Stimulated activated CD4-positive, alpha-beta T cell treated with anti-CD3 and anti-CD28 coated beads, Interleukin-15, amount 100 ng/mL, for 48 hours (primary cell): ENCODE measurements at places on chromosomes 13 and 19.

DNA sequence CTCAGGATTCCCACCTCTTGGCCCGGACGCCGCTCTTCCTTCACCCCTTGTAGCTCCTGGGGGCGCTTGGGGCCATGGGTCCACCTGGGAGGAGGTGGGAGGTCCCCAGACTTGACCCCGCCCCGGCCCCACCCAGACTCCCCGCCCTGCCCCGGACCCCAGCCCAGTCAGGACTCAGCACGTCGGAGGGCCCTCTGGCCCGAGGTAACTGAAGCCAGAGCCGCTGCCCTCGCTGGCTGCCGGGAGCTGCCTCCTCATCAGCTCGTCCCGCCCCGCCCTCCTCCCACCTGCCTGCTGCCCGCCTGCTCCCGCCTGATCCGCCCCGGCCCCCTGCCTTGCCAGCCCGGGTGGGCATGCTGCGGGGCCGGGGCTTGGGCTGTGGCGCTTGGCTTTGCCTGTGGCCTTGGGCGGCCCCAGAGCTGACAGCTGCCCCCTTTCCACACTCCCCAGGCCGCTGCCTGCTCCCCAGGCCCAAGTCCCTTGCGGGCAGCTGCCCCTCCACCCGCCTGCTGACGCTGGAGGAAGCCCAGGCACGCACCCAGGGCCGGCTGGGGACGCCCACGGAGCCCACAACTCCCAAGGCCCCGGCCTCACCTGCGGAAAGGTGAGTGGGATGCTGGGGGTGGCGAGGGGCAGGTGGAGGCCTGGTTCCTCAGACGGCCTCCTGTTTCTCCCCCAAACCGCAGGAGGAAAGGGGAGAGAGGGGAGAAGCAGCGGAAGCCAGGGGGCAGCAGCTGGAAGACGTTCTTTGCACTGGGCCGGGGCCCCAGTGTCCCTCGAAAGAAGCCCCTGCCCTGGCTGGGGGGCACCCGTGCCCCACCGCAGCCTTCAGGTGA lies 9.4 kb downstream of the ARHGAP33 start:
- no peak for DNase-seq

GRCh38 chr19:993831-994393 lies 6.3 kb upstream of the GRIN3B start:
- no peak for DNase-seq

DNA sequence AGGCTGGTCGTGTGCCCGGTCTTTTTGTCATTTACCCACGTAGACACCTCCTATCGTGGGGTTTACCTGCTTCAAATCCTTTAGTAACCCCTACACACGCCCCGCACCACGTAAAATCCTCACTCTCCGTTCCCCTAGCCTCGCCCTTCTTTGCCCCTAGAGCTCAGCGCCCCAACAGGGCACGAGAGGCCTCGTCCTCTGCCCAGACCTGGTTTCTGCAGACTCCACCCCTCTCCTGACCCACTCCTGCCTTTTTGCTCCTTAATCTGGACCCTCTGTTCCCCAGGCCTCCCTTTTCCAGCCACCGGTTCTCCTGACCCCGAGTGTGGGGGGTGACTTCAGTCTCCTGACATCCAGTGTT lies 412 bp downstream of the ZNF528 start:
- no peak for DNase-seq

- DNase-seq: no peak
Observed at GRCh38 chr13:97076898-97077297, 82.6 kb upstream of the OXGR1 start.

DNA sequence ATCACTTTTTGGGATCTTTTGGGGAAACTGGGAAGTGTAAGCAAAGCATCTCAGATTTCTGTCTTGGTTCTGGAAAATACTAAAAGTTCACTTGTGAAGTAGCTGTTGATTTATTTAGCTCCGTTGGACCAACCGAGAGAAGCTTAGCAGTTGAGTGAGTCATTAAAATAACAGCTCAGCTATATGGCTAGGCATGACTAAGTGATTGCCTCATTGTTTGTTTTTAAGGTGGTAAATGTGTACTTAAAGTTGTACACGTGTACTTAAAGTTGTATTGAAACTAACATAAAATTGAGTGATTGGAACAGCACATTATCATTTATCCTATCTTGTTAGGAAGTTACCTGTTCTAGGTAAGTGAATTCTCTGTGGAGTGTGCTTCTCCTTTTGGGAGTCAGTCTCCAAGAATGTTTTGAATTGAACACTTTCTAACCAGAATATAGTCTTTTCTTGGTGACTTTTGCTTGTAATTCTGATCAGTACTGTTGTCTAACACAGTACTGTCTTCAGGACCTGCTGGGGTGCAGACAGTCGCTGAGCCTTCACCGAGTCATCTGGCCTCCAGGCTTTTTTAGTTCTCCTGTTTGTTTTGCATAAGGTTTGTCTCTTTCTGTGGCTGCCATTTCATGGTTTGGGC lies 2.9 kb upstream of the DCUN1D2 start:
- DNase-seq: no peak

DNA sequence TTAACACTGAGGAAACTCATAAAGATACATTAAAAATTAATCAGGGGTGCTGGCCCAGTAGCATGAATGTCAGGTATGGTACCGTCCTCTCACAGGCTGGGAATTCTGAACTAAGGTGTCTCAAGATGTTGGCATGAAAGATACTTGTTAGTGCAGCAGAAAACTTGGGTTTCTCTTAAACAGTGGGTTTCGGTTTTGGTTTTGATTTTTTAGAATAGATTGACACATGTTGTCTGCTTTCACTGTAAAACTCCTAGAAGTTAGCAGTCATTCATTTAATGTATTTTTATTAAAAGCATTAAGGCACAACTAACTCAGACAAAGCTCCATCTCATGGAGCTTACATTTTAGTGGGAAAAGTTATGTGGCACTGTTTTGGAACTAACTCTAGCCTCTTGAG lies 3.5 kb upstream of the OBI1 start:
- no peak for DNase-seq

DNA sequence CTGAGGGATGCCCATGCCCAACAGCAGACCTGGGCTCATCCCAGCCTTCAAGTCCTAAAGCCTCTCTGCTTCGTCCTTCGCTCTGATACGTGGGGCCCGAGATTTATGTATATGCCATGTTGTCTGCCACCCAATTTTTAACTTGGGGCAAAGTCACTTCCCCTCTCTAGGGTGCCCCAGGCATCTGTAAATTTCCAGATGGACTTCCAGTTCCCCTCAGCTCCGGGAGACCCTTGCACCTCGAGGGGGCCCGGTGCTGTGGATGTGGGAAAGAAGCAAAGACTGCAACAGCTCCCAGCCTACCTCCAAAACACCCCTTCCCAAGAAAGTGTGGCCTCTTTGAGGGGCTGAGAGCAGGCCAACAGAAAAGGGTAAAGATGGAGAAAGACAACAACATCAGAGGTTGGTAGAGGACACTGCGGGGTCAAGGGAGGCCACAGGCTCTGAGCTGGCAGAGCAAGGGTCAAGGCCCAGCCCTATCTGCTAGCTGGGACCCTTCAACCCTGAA lies 97.4 kb downstream of the STK24 start:
- DNase-seq: no peak

- DNase-seq: peak; percentile 73
Observed at GRCh38 chr13:19586904-19587634, 25.7 kb upstream of the TPTE2 start.

DNA sequence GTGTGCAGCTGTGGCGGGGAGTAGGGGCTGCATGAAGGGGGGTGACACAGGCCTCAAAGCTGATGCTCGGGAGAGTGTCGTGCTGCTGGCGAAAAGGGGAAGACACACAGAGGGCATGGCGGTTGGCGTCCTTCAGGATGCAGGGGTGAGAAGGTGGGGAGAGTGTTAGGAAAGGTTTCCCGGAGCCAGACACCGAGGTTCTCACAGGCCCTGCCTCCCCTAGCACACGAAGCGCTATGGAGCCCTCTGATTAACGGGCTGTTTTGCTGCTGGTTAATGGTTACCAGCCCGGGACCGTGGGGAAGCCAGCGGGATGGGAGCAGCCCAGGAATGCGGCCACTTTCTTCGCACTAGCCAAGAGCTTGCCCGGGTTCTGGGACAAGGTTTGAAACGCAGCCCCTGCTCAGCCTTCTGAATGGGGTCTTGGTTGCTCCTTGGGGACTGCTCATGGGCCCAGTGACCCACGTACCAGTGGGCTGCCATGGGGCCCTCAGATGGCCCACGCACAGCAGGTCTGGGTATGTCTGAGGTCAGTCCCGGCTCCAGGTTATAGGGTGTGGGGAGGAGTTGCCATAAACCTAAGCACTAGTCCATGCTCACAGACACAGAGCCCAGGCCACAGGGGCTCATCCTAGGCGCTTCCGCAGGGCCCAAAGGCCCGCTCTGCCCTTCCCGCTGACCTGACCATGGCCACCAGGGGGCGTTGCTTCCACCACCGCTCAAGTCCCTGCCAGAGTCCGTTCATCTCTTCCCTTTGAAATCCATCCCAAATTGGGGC lies 31.3 kb upstream of the ISYNA1 start:
- DNase-seq: peak; percentile 56

- no peak for DNase-seq
Observed at GRCh38 chr13:74977498-74977897, 504.5 kb downstream of the TBC1D4 start.

GRCh38 chr19:3404324-3405260 lies 38.2 kb downstream of the NFIC start:
- DNase-seq: no peak

DNA sequence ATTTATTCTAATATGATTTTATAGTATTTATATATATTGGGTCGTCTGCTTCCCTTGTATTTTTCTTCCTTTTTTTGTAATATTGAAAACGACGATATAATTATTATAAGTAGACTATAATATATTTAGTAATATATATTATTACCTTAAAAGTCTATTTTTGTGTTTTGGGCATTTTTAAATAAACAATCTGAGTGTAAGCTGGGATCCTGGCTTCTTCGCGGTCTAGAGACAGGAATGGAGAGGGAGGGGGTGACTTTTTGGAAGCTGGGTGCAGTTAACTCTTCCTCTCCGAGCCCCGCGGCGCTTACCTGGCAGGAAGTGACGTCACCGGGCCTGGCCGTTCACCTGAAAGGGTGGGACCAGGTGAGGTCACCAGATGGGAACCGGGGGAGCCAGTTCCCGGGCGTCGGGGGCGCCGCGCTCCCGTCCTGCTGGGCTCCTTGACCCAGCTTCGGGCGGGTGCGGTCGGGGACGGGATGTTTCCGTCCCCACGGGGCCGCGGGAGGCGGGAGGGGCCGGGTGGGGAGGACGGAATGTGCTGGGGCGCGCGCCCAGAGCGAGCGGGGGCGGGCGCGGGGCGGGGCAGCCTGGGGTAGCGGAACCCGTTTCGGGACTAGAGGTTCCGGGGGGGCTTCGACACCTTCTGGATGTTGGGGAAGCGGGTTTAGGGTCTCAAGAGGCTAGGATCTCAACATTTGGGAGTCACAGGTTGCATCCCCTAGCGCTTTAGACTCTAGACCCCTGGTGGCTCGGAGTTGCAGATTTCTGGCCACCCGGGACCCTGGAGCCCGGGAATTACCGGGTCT lies 2.8 kb downstream of the ZFP36 start:
- DNase-seq: peak; percentile 79

- no peak for DNase-seq
Observed at GRCh38 chr13:31967155-31967554, 64.4 kb upstream of the FRY start.

- DNase-seq: no peak
Observed at GRCh38 chr19:4557971-4558941, 1.2 kb downstream of the SEMA6B start.

GRCh38 chr19:2096034-2096479 lies at the start of gene MOB3A:
Gene MOB3A, minus strand, starts transcription at chr19:2096326. Its CDS starts 17,766 bp downstream, at chr19:2078560.
- no peak for DNase-seq
